Purkinje cell (primary cell): ENCODE measurements at places on chromosomes 6 and 20. TPM values are rescaled to one million over a fixed set of nuclear protein-coding genes. Genes with fewer than 3 reads are reported as not detected.

The TXLNB gene
- polyA plus RNA-seq, result not detected in 2 replicates

The RIPOR3 gene
- polyA plus RNA-seq, result not detected in 2 replicates

The SLC16A10 gene
- 6.8 and 9.9 TPM in 2 replicates for polyA plus RNA-seq

The MAN1A1 gene
- polyA plus RNA-seq, result 113 and 123 TPM in 2 replicates

The STX11 gene
- not detected in 2 replicates for polyA plus RNA-seq

The MEP1A gene
- not detected in 2 replicates for polyA plus RNA-seq

The C20orf141 gene
- not detected in 2 replicates for polyA plus RNA-seq

The OR2H1 gene
- polyA plus RNA-seq, result 0.49 TPM in 1 of 2 replicates, not detected in the other

The PHIP gene
- polyA plus RNA-seq, result 11.4 and 17.8 TPM in 2 replicates

The LY6G5C gene
- 0.29 and 2.4 TPM in 2 replicates for polyA plus RNA-seq

The GMPR gene
- 23.8 and 55.6 TPM in 2 replicates for polyA plus RNA-seq

The CALHM5 gene
- polyA plus RNA-seq, result not detected in 2 replicates

The PARD6B gene
- polyA plus RNA-seq, result 3.0 and 5.5 TPM in 2 replicates

The DLL1 gene
- 0.17 and 1.3 TPM in 2 replicates for polyA plus RNA-seq

The NR2E1 gene
- polyA plus RNA-seq, result not detected in 2 replicates

The HLA-DOA gene
- not detected in 2 replicates for polyA plus RNA-seq

The MICB gene
- not detected in 2 replicates for polyA plus RNA-seq

The DPPA5 gene
- not detected in 2 replicates for polyA plus RNA-seq

The ZC2HC1B gene
- polyA plus RNA-seq, result not detected in 2 replicates

The LY6G5B gene
- 0.24 and 1.8 TPM in 2 replicates for polyA plus RNA-seq
